GM10248 (cell line): ENCODE measurements at places on chromosomes 16 and 17.

DNA sequence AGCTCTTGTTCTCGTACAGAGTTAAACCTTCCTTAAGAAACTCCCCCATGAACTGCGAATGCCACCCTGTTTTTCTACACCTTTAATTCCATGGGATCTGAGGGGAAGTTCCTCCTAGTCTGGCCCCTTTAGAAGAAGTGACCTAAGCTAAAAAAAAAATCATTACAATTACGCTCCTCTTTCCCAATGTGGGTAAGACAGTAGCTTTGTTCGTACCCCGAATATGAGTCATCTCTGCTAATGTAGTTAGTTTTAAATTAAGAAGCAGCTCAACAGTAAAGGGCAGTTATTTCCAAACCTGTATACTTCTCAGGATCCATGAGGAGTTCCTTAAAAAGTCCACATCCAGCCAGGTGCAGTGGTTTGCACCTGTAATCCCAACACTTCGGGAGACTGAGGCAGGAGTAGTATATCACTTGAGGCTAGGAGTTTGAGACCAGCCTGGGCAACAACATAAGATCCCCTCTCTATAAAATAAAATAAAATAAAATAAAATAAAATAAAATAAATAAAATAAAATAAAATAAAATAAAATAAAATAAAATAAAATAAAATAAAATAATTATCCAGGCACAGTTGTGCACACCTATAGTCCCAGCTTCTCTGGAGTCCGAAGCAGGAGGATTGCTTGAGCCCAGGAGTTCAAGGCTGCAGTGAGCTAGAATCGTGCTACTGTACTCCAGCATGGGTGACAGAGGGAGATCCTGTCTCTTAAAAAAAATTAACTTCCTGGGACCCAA is 26.1 kb downstream of the RCVRN start:
- no peak for DNase-seq

DNA sequence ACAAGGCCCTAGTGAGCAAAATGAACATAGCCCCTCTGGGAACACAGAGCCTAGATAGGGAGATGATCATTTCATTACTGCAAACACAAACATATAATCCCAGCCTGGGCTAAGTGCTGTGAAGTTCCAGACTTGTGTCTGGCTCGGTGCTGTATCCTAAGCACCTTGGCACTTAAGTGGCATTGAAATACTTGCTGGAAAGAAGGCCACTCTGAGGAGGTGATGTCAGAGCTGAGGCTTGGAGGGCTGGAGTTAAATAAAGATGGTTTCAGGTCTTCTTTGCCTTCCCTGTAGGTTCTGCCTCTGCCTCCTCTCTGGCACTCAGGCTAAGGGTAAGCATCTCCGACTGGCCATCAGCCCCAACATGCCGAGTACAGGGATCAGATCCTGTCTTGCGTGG is 2.4 kb upstream of the CACNA1G start:
- no peak for DNase-seq

- no peak for DNase-seq
Observed at GRCh38 chr16:924063-924462, 46.7 kb downstream of the LMF1 start.

DNA sequence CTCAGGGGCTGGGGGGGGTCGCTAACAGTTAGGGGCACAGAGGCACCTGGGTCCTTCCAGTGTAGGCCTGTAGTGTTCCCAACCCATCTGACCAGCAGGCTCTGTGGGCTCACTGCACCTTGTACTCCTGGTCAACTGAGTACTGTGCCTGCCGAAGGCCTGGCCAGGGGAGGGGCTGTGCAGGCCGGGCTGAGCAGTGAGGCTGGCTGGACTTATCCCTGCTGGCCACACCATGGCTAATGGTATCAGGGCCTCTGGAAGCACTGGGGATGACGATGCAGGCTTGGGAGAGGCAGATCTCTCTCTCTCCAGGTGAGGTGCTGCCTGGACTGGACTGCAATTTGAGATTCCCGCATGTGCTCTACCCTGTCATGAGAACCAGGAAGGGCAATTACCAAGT is 58.9 kb upstream of the SDK2 start:
- no peak for DNase-seq

- DNase-seq: peak; percentile 49
Observed at GRCh38 chr17:7045492-7046126, 1.7 kb upstream of the SLC16A11 start.

DNA sequence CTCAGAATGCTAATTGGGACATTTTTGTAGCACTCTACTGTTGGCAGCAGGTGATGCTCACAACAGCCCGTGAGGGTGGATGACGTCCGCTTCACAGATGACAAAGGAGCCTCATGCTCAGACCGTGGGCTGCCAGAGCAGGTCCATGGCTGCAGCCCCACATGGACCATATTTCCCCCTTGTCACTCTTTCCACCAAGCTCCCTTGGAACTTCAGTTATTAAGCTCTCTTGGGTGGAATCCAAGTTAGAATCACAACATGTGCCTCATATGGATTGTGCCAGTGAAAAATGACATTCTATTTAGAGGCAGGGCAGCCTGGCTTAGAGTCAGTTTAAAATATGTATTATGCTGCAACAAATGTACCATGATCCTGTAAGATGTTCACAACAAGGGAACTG is 33.2 kb upstream of the STH start:
- no peak for DNase-seq

- no peak for DNase-seq
Observed at GRCh38 chr16:10957771-10958482, 13.6 kb downstream of the CLEC16A start.

GRCh38 chr17:71969500-71969899 is 151.3 kb upstream of the SOX9 start:
- no peak for DNase-seq

DNA sequence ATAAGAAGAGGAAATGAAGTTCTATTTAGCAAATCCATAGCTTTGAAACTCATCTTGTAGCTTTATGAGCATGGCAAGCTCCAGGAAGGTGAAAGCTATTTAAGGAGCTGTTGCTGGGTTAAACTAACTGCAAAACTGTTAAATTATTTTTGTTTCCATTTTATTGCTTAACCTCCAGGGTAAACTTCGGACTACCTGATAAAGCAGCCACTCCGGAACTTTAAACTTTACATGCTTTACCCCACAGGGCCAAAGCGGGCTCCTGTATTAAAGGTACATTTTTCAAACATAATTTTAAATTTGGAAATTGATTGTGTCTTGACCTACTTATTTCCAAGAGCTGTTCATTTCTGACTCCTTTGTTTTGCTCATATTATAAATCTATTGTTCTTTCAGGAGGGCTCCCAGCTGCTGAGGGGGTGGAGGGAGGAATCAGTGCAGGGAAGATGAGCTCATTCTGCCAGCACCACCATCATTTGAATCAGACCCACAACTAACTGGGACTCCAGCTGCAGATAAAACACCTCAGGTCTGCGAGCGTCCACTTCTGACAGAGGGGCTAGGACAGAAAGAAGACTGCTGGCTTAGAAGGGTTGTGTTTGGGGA is 157.9 kb downstream of the IRX3 start:
- DNase-seq: no peak

GRCh38 chr17:77453613-77454241 is 313.0 kb downstream of the SEC14L1 start:
- peak; percentile 64 for DNase-seq

DNA sequence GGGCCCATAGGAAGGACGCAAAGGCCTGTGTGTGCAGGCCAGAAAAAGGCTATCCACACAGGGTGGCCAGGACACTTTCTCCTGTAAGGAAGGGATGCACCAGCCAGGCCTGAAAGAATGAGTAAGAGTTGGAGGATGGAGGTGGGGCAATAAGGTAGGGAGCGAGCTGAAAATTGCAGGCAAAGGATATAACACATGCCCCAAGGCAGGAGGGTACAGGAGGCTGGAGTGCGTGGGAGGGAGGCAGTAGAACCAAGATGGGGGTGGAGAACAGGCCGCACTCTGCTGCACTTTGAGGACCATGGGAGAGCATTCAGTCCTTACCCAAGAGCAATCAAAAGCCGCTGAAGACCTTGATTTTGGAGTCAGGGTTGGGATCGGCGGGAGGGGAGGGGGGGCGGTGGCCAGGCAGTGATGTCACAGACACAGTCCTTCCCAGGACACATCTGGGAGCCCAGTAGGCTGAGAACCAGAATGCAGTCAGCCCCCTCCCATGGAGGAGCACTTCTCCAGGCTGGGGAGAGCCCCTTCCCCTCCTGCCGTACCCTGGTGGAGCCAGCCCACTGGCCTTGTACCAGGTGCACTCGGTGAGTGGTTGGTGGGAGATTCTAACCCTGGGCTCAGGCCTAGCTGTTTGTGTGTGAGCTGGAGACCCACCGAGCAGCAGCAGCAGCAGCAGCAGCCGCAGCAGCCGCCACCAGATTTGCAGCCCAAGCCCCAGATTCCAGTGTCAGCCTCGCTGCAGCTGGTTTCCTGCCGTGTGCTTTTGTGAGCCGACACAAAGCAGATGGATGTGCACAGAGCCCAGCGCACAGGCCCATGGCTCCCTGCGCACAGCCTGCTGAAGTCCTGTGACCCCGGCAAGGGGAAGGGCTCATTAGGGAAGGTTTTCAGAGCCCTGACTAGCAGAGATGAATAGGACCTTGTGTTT is 17.5 kb downstream of the ANKRD40 start:
- no peak for DNase-seq

GRCh38 chr17:39719563-39720355 is 10.6 kb downstream of the MIEN1 start:
- DNase-seq: no peak

- DNase-seq: no peak
Observed at GRCh38 chr16:86297866-86298757, 212.2 kb upstream of the FOXF1 start.

DNA sequence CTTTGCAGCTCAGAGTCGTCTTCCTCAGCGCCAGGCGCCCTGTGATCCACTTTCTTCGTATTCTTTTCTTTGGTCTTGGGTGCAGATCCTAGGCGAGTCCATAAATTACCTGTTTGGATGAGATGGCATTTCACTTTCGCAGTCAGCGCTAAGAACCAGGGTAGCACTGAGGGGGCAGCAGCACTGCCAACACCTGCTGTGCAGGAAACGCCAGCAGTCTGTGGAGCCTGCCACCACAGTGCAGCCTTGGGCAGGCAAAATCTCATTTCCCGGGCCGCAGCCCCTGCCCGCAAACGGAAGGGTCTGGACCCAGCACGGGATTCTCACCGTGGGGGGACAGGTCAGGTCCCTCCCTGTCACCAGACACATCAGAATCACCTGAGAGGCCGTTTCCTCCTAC is 12.2 kb upstream of the ITGAE start:
- no peak for DNase-seq

GRCh38 chr16:82157836-82158235 is 12.2 kb downstream of the MPHOSPH6 start:
- DNase-seq: no peak

- no peak for DNase-seq
Observed at GRCh38 chr17:31674717-31675349, 184.2 kb downstream of the COPRS start.

DNA sequence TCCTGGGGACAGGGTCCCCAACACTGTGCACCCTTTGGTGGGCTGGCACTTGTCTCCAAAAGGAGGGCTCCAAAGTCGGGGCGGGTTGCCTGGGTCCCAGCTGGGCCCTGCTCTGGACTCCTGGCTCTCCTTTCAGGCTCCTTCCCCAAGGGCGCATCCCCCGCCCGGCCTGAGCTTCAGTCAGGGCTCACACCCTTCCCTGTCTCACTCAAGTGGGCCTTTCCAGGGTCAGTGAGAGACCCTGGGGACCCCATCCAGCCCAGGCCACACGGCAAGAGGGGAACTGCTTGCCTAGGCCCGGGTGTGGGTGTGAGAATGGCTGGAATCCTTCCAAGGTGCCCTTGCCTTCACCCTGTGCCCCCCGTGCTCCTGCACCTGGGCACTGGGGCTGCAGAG is 41.8 kb upstream of the SLC38A10 start:
- DNase-seq: no peak

DNA sequence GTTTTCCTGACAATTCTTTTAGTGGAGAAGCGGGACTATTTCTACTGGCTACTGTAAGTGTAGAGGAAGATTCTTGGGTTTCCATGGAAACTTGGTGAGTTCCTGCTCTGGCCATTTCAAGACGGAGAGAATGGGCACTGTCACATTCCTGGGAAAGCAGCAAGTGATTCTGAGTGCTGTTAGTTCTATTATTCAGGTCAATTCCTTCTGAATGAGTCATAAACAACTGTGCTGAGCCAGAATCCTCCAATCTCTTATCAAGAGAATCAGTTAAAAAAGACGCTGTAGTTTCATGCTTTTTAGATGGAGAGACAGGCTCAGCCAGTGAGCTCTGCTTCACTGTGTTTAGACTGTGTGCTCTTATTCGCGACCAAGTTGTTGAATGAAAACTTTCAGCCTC is 19.6 kb downstream of the AKAP10 start:
- no peak for DNase-seq

- no peak for DNase-seq
Observed at GRCh38 chr16:78147911-78148401, 48.5 kb downstream of the WWOX start.

DNA sequence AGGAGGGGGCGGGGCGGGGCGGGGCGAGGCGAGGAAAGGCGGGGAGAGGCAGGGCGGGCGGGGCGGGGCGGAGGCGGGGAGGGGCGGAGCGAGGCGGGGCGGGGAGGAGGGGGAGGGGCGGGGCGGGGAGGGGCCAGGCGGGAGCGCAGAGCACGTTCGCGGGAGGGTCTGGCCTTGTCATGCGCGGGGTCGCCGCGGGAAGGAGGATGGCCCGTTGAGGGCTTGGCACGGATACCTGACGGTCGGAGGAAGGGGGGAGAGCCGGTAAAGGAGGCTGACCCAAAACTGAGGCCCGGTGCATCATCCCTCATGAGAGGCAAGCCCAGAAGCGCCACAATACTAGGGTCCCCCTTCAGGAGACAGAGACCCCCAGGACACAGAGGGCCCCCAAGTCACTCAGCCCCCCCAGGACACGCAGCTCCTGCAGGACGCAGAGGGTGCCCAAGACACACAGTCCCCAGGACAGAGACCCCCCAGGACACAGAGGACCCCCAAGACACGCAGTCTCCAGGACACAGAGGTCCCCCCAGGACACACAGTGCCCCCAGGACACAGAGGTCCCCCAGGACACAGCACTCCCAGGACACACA is 593 bp upstream of the WDR45B start:
- peak; percentile 79 for DNase-seq

DNA sequence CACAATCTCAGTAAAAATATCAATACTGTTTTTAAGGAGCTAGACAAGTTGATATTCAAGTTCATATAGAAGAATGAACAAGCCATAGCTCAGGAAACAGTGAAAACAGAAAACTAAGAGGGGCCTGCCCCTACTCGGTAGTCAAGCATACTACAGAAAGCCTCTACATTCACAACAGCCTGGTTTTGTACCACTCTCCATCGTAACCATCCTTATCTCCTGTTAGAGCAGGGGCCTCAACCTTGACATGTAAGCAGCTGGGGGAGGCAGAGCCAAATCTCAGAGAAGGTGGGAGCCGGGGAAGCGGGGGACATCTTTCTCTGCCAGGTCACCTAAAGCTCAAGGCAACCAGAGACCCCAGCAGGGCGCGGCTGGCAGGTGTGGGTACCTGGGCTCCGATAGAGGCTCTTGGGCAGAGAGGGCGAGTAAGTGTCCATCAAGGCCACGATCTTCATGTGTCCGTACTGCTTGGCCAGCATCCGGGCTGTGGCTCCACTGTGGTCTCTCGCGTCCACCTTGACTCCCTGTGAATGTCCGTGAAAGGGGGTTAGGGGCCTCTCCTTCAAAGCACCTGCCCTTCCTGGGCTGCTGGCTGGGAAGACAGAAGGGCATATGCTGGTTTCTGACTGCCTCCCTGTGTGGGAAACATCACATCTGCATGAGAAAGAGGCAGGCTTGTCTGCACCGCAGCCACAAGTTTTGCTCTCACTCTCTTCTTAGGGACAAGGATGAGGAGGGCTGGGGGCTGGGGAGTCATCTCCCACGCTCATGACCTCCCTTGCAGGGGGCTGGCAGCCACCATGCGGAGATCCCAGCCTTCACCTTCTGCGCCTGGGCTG is 20.2 kb downstream of the ANKS3 start:
- DNase-seq: no peak

- no peak for DNase-seq
Observed at GRCh38 chr16:53974484-53975080, 270.6 kb downstream of the FTO start.
